Bone marrow (tissue), 2 donors: ENCODE measurements at places on chromosomes 5 and 9.
A peak's percentile ranks its signal among the peaks of the same experiment; 100 is the strongest.

GRCh38 chr5:14064841-14065240, 78.3 kb upstream of the TRIO start:
- no peak for DNase-seq

GRCh38 chr9:134618163-134618832, 23.3 kb upstream of the COL5A1 start:
- DNase-seq, result no peak

- DNase-seq, result no peak
Observed at GRCh38 chr9:2128141-2128540, 113.0 kb downstream of the SMARCA2 start.

GRCh38 chr9:135468854-135469521, 10.6 kb upstream of the PPP1R26 start:
- DNase-seq, result no peak

GRCh38 chr9:81028504-81028903, 660.8 kb downstream of the TLE1 start:
- no peak for DNase-seq

DNA sequence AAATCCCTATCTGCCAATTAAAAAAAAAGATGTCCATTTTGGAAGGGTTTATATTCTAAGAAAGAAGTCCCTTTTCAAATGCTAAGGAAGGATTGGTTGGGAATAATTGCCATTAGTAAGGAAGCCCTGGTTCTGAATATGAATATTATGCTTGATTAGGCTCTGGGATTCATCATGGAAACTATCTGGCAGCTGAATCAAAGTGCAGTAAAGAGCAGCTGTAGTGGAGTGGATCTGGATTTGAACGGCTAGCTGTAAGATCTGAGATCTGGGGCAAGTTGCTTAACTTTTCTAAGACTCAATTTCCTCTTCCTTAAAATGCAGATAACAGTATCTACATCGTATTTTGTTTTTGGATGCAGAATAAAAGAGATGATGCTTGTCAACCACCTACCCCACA, 10.5 kb downstream of the IL12B start:
- DNase-seq, result no peak

DNA sequence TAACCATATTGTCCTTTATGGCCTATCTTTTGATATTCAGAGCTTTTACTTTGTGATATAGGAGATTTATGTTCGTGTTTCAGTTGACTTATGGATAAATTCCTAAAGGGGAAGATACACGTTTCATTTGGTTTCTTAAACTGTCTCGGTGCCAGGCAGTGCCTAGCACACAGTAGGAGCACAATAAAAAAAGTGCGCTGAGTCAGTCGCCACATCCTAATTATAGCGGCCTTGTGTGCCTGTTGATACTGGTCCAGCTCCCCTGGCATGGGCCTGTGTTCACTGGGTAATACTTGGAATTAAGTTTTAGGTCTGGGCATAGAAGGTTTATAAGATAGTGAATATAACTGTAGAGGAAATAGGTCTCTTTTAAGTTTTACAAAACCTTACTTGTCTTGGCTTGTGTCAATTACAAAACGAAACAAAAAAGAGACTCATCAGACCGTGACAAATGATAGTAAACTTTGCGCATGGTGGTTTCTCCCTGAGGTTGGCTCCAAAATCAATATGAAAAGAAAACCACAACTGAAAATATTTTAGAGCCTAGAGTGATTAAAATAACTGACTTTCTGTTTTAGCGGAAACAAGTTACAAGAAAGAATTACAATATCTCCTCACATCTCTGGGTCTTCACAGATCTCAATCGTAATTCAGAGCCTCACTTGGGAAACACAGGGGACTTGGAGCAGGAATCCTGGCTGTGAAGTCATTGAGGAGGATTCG, 84.8 kb downstream of the MVB12B start:
- DNase-seq, result peak; percentile 40

- DNase-seq, result no peak
Observed at GRCh38 chr5:83964271-83964670, 243.6 kb upstream of the HAPLN1 start.

DNA sequence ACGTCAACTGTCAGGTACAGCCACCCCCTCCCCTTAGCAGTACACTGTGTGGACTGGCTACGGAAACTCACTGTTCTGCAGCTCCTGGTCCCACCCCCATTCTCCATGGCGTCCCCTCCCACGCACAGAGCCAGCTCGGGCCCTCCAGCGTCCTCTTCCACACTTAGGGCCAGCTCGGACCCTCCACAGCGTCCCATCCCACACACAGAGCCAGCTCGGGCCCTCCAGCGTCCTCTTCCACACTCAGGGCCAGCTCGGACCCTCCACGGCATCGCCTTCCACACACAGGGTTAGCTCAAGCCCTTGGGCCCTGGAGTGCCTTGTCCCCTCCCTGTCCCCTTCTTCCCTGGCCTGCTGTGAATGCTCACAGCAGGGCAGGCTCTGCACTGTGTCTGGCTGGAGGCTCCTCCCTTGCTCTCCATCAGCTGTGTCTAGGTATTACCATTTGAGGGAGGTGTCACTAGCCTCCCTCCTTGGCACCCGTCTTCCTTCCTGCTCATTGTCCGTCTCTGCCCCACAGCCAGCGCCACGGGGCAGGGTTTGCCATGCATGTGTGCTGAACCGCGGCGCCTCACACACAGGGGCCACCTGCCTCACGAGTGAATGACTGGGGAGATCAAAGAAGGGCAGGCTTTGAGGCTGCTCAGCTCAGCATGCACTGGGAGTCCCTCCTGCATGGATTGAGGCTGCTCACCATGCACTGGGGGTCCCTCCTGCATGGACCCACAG, 78.5 kb upstream of the CACNA1B start:
- DNase-seq, result no peak

- no peak for DNase-seq
Observed at GRCh38 chr5:33539212-33539611, 98.4 kb downstream of the TARS1 start.

- no peak for DNase-seq
Observed at GRCh38 chr9:1956958-1957357, 58.2 kb upstream of the SMARCA2 start.

- DNase-seq, result no peak
Observed at GRCh38 chr5:125376059-125376641, 629.7 kb upstream of the ZNF608 start.

DNA sequence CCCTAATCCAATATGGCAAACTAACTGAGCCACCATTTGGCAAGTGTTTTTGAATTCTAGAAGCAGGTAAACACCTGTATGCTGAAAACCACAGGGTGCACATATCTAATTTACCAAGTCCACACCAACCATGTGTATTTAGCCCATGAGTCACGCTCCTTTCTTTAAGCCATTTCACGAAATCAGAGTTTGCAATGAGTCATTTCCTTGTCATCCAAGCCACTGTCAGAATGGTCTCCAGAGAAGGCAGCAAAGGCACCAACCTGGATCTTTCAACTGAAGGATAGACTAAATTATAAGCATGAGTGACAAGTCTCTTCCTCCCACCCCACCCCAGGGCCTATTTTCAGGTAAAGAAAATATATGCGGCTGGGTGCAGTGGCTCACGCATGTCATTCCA, 110.0 kb downstream of the PAX5 start:
- no peak for DNase-seq

DNA sequence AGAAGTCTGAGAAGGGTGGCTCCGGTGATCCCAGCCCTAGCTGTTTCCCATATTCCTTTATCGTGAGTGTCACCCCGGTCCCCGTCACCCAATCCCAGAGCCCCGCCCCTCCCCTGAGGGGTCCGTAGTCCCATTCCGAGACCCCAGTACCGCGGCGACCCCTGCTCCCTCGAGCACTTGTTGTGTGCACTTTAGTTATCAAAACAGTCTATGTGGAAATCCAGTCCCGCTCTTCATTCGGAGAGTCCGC, 223 bp downstream of the LRSAM1 start:
- no peak for DNase-seq

DNA sequence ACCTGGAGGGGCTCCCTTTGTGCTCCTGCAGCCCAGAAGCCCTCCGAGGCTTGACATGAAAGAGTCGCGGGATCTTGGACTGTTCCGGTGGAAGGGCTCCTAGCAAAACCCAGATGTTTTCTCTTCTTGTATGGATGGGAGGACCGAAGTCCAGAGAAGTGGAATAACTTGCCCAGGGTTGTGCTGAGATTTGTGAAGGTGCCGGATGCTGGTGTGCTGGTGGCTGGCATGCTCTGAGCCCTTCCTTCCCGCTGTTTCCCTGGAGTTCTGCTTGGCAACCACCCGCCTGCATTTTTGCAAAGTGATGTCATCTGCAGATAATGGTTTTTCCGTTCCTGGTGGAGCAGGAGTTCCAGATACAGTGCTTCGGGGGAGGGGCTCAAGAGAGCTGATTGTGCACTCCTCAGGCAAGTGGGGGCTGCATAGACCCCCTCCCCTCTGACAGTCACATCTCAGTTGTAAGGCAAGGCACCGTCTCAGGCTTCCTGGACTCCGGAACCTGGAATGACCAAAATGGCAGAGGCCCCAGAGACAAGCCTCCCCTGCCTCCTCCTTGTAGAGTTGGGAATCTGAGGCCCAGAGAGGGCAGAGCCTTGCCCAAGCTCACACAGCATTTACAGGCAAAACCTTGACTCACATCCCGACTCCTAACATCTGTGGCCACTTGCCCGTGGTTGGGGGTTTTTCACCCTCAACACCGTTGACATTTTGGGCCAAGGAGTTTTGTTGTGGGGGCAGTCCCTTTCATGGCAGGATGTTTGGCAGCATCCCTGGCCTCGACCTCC, 157.0 kb downstream of the RGS3 start:
- DNase-seq, result no peak

- no peak for DNase-seq
Observed at GRCh38 chr9:19385786-19386501, 5.9 kb upstream of the RPS6 start.

- DNase-seq, result no peak
Observed at GRCh38 chr5:18605186-18605585, 970.9 kb downstream of the TAF11L14 start.

- DNase-seq, result no peak
Observed at GRCh38 chr9:37504605-37505004, 18.9 kb downstream of the POLR1E start.

- no peak for DNase-seq
Observed at GRCh38 chr5:137954131-137954879, 65.0 kb downstream of the PKD2L2 start.

DNA sequence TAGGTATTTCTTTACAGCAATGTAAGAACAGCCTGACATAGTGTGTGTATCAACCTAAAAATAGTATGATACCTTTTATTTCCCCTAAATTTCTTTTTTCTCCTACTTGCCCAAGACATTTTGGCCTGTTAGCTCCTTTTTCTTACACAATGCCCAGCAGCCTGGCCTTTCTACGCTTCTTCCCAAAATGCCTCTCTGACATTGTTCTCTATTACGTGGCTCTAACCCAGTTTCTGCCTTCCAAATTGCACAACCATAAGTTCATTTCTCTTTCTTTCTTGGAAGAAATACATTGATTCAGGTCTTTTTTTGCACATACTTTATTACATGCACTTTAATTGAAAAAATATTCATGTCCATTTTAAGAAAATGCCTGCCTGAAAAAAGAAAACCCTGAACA, 408.2 kb downstream of the PRR16 start:
- no peak for DNase-seq

DNA sequence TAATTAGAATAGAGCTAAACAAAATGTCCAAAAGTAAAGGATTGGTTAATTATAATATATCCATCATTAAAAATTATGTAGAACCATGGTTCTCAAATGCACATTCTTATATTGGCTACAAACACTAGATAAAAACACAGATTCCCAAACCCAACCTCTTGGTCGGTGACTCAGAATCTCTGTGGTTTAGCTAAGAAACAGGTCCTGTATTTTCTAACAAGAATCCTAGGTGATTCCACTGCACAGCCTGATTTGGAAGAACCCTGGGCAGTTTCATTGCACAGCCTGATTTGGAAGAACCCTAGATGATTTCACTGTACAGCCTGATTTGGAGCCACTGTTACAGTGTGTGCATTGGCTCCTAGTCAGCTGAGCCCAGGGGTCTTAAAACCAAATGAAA, 67.9 kb downstream of the KIAA1958 start:
- no peak for DNase-seq

GRCh38 chr5:56995596-56995995, 43.7 kb upstream of the MIER3 start:
- no peak for DNase-seq

GRCh38 chr9:92641092-92641809, 28.7 kb downstream of the IPPK start:
- DNase-seq, result no peak

DNA sequence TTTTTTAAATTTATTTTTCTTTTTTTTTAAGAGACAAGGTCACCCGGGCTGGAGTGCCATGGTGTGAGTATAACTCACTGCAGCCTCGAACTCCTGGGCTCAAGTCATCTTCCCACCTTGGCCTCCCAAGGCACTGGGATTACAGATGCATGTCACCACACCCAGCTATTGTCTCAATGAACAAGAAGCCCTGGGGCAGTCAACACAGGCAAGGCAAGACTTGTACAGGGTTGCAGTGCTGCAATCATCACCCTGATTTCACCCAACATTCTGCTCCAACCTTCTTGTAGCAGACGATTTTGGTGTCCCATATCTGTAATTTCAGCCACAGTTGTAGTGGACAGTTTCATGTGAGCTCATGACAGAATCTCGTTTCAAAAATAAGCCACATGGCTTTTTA, 205.8 kb upstream of the KIF2A start:
- DNase-seq, result no peak
